ENCODE measurements at places on chromosomes 12 and 14. TPM values are rescaled to one million over a fixed set of nuclear protein-coding genes. Genes with fewer than 3 reads are reported as not detected.

GRCh38 chr12:54017878-54018467 lies 9.2 kb downstream of the HOXC8 start:
- H3K36me3 ChIP-seq = no peaks in the 10 kb centered on the region
- peak overlapping the region; percentile 68 for H3K27ac ChIP-seq
- H3K27me3 ChIP-seq = peaks cover 94% of the 10 kb centered on the region
- DNase-seq = peak; percentile 84
- peak overlapping the region; percentile 48 for H3K4me3 ChIP-seq
- peaks cover 5% of the 10 kb centered on the region for H3K4me1 ChIP-seq

- H3K27me3 ChIP-seq = no peaks in the 10 kb centered on the region
- no peaks in the 10 kb centered on the region for H3K36me3 ChIP-seq
- no peak overlapping the region for H3K4me3 ChIP-seq
- DNase-seq = no peak
- H3K4me1 ChIP-seq = no peaks in the 10 kb centered on the region
Observed at GRCh38 chr14:64040044-64040443, 187.2 kb downstream of the SYNE2 start.

GRCh38 chr12:27012239-27012981 lies 1.8 kb downstream of the TM7SF3 start:
- peaks cover 24% of the 10 kb centered on the region for H3K4me1 ChIP-seq
- H3K27me3 ChIP-seq = no peaks in the 10 kb centered on the region
- no peaks in the 10 kb centered on the region for H3K36me3 ChIP-seq
- DNase-seq = peak; percentile 63

DNA sequence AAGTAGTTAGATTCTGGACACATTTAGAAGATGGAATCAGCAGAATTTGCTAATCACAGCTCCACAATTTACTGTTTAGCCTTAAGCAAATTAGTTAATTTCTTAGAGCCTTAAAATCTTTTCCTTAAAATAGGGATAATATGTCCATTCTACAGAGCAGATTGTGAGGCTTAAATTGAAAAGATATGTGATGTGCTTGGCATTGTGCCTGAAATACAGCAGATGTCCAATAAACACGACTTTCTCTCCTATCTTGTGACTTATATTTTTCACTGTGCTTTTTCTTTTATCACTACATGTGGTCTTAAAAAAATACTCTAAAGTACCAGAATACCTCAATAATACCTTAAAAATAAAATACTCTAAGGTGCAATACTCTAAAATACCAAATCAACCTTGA lies 30.6 kb downstream of the CCER1 start:
- no peak overlapping the region for H3K27ac ChIP-seq
- no peaks in the 10 kb centered on the region for H3K36me3 ChIP-seq
- DNase-seq = no peak
- H3K27me3 ChIP-seq = no peaks in the 10 kb centered on the region
- H3K4me1 ChIP-seq = peaks cover 4% of the 10 kb centered on the region
- H3K4me3 ChIP-seq = no peak overlapping the region

DNA sequence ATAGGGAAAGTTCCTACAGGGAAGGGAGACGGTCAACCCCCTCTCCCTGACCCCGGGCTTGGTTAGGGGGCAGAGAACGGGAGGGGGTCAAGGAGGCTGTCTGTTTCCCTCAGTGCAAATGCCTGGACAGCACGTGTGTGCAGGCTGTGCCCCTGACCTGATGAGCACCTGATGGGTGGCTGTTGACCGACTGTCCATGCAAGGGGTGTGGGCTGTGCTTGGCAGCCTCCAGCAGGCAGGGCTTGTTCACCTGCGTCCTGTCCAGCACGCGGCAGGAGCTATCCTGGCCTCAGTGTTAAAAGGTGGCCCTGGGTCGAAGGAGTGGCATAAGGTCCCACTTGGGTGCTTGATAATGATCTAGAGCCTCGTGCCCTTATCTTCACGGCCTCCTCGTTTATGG lies 221.0 kb downstream of the CACNA1C start:
- H3K4me3 ChIP-seq = no peak overlapping the region
- H3K36me3 ChIP-seq = no peaks in the 10 kb centered on the region
- no peaks in the 10 kb centered on the region for H3K27me3 ChIP-seq

Gene ZDHHC22
- not detected for total RNA-seq

Gene RNASE3
- not detected for total RNA-seq

Measured in upper lobe of right lung (tissue), 1 donor.